Brain microvascular endothelial cell (primary cell): ENCODE measurements at places on chromosomes 1 and 21.

DNA sequence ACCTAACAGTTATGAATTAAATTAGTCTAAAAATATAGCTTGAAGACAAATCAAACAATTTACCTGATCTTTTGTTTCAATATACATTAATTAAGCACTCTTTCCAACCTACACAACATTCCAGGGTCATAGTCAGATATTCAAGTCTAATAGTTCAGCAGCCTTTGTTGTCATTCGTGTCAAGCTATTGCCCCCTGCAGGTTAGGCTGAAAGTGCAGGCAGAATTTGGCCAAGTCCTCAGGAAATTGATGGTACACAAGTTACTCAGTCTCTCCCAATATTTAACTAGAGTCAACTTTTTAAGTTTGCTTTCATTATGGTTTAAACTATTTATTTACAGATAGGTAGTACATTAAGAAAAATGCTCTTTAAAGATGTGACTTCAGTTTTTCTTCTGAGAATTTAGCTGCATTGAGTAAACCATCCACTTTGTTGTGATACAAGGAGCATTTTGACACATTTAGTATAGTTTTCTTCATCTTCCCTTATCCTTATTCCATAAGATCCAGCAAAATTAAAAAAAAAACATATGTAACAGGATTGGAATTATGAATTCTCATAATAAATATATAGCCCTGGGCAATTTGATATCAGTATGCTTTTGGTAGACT, 130.3 kb upstream of the DPYD start:
- peak; percentile 83 for DNase-seq

DNA sequence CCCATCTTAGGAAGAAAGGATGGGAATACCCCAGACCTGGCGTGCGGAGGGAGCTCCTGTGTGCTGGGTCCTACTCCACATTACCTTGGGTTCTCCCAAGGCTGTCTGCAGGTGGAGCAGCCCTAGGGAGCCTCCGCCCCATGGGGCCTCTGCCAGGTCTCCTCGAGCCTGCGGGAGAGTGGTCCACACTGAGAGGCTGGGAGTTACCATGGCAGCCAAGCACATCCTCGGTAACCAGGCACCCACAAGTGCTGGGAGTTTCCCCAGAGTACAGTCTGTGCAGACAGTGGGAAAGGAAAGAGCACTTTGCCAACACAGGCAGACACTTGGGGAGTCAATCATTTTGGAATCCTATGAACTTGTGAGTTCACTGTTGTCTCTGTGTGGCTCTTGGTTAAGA, 249.4 kb downstream of the DYRK1A start:
- no peak for DNase-seq

- DNase-seq = no peak
Measured at GRCh38 chr1:117590273-117590925, 15.4 kb upstream of the TENT5C start.

- no peak for DNase-seq
Measured at GRCh38 chr21:42302794-42303193, 12.4 kb downstream of the TFF3 start.

GRCh38 chr1:116501125-116501869, 69.5 kb downstream of the CD58 start:
- no peak for DNase-seq

DNA sequence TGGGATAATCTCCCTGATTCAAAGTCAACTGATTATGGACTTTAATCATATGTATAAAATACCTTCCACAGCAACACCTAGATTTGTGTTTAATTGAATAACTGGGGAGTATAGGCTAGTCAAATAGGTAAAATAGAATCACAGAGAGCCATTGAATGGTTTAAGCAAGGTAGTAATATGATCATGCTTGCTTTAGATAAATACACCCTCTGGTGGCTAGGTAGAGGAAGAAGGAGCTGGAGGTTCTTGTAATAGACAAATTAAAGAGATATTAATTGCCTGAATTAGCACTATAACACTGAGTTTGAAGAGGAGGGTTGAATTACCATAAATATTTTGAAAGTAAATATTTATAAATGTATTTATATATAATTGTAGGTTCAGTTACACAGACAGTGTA, 40.3 kb downstream of the DIRAS3 start:
- DNase-seq = no peak

GRCh38 chr21:33660406-33660805, 18.1 kb downstream of the ITSN1 start:
- no peak for DNase-seq

GRCh38 chr1:197171531-197171930, 25.1 kb upstream of the ASPM start:
- DNase-seq = no peak

DNA sequence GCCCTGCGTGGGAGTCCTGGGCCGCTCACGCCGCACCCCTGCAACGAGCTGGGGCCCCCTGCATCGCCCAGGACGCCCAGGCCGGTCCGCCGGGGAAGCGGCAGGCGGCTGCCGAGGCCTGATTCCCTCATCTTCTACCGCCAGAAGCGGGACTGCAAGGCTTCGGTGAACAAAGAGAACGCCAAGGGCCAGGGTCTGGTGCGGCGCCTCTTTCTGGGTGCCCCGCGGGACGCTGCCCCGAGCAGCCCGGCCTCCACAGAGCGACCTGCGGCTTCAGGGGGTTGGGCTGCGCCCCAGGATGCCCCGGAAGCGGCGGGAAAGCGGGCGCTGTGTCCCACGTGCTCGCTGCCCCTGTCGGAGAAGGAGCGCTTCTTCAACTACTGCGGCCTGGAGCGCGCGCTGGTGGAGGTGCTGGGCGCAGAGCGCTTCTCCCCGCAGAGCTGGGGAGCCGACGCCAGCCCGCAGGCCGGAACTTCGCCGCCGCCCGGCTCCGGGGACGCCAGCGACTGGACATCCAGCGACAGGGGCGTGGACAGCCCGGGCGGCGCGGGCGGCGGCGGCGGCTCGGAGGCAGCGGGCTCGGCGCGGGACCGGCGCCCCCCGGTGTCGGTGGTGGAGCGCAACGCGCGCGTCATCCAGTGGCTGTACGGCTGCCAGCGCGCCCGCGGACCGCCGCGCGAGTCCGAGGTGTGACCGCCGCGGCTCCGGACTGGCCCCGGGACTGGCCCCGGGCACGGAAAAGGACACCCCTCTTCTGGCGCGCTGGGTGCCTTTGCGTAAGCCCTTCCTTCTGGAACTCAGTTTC, 2.7 kb downstream of the FAM110D start:
- DNase-seq = no peak

GRCh38 chr1:200415789-200416593, 6.2 kb upstream of the ZNF281 start:
- peak; percentile 97 for DNase-seq

DNA sequence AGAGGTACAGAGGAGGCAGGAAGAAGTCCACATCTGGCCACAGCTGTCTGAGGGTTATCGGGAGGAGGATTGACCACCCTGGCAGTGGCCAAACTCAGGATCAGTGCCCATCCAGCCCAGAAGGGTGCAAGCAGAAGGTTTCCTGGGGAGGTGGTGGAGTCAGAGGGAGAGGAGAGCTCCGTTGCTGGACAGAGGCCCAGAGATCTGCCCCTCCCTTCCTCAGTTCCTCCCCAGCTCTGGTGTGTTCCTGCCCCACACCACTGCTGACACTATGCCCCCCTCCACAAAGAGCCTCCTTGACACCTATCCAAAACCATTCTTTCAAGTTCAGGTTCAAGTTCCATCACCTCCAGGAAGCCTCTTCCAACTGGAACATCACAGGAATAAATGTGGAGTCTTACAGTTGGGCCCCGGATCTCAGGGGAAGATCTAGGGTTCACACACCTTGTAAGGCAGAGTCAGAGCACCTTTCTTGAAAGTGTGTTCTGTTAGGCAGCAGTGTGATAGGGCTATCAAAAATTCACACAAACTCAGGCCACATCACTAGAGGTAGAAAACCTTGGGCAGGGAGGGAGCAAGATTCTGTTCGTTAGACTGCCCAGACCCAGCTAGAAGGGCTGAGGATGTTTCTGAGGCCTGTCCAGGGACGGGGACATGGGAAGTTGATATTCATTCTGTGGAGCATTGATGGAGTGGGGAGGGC, 7.4 kb downstream of the LDLRAD1 start:
- DNase-seq = no peak

DNA sequence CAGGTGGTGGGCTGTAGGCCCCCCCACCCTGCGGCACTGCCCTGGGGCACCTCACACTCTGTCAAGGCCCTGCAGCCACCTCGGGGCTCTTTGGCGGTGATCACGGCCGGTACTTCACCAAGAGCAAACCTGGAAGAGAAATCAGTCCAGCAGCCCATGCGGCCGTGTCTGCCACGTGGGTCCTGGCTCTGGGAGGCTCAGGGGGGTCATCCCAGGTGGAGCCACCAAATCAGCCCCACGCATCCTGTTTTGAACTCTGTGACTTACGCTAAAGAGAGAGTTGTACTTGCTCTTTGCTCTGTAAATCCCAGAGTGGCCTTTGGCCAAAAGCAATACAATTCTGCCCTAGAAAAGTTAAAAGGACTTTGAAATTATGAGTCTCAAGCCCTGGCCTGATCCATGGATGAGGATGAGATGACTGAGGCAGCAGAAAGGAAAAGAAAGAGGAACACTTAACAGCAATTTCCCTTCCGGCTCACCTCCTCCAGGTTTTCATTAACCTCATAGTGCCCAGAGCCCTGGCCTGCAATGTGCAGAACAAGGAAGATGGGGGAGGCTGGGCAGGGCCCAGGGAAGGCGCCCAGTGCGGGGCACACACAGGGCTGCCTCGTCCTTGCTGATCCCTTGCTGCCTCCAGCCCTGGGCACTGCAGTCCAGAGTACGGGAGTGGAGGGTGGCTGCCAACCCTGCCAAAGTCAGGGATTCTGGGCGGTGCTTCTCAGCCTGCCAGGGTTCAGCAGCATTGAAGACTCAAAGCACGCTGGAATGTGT, 337.0 kb downstream of the MATN1 start:
- no peak for DNase-seq

- DNase-seq = peak; percentile 90
Measured at GRCh38 chr1:156291226-156292061, 4.0 kb downstream of the GLMP start.

- no peak for DNase-seq
Measured at GRCh38 chr1:97936976-97937375, 16.1 kb upstream of the DPYD start.

DNA sequence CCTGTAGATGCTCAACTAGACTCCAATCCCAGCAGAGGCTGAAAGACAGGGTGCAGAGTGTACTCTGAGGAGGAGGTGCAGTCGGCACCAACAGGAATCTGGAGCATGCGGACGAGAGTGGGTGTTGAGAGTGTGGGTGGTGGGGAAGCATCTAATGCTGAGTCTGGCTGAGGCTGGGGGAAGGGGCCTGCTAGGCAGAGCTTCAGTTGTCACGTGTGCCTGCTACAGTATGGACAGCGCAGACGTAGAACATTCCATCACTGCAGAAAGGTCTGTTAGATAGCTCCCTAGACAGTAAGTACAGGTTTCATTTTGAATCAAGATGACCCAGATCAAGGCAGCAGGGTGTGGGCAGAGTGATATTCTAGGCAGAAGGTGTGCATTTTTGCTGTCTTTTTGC, 23.1 kb downstream of the SNAP47 start:
- DNase-seq = no peak

GRCh38 chr1:58899587-58900271, 115.9 kb upstream of the JUN start:
- DNase-seq = no peak
